ENCODE measurements at places on chromosomes 1 and 21. TPM values are rescaled to one million over a fixed set of nuclear protein-coding genes. Genes with fewer than 3 reads are reported as not detected.

- no peak for DNase-seq
Measured at GRCh38 chr1:207032528-207033017, at the start of gene C1orf116. C1orf116 (minus strand) TSS chr1:207032756; CDS start chr1:207027598, 5,158 bp downstream.

DNA sequence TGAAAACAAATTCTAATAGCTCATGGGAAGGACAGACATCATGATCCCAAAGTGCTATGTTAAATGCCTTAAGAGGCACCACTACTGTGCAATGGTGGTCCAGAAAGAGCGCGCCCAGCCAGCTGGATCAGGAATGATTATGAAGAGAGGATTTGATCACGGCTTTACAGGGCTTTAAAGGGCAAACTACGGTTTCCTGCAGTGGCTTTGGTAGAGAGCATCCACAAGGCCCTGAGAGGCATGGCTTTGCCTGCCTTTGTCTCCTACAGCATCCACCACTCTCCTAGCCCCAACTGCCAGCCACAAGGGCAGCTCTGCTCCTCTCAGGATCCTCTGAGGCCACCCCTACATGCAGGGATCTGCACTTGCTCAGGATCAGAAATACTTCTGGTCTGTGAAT is 40.7 kb downstream of the ZNF281 start:
- DNase-seq, result no peak

DNA sequence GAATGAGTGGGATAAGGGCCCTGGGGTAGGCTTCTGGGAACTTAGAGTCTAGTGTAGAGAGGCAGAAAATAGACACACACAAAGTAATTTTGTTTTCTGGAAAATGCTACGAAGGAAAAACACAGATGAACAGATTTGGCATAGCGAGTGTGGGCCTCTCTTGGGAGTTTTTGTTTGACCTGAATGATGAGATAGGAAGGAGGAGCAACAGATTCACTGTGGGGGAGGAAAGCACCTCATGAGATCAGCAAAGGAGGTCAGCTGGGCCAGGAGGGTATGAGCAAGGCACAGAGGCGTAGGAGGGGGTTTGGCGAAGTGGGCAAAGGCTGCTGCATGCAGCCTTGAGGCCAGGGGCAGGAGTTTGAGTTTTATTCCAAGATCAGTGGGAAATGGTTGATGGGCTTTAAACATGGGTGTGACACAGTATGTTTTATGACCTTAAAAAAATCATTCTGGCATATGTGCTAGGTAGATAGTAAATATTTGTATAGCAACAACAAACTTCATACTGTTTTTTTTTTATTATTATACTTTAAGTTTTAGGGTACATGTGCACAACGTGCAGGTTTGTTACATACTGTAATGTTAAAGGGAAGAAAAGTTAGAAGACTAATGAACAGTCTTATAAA is 57.9 kb downstream of the FGGY start:
- no peak for DNase-seq

Gene CD2
- total RNA-seq, result 30.4 TPM

Gene SV2A
- total RNA-seq, result 0.73 TPM

GRCh38 chr21:45409466-45410150 is 4.6 kb downstream of the COL18A1 start:
- no peak for DNase-seq

Gene WASF2
- 153 TPM for total RNA-seq

DNA sequence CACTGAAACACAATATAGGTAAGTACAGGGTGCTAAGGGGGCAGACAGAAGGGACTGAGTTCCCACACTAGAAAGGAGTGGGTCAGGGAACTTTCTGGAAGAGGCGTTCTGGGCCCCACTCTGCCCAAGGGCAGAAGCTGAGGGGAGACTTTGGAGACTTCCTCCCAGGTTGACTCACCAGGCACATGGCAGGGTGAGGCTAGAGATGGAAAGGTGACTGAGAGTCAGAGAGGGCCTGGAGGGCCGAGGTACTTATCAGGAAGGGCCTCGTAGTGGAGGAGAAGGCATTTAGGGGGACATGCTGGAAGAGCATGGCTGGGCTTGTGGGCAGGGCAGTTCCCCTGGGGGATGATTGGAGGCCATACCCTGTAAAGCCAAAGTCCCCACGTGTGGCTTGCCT is 159.9 kb upstream of the JUN start:
- DNase-seq, result no peak

DNA sequence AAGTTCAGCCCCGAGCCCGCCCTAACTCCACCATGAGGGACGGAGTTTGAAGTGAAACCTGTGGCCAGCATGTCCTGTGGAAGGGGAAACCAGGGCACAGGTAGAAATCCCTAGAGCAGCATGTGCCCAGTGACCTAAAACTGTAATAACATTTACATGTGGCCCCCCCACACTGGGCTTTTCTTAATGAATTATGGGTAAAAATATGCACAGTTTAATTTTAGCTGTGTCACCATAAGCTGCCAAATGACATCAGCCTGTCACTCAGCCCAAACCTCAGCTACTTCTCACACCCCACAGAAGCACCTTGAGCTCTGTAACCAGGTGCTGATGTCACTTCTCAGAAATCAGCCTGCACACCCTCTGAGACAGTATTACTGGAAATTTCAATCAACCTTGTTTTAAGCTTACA is 50.0 kb upstream of the SLC19A1 start:
- no peak for DNase-seq

DNA sequence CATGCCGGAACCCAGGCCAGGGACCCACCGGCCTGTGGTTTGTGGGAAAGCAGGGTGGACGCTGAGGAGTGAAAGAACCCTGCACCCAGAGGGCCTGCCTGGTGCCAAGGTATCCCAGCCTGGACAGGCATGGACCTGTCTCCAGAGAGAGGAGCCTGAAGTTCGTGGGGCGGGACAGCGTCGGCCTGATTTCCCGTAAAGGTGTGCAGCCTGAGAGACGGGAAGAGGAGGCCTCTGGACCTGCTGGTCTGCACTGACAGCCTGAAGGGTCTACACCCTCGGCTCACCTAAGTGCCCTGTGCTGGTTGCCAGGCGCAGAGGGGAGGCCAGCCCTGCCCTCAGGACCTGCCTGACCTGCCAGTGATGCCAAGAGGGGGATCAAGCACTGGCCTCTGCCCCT is 18.5 kb downstream of the CSF1 start:
- DNase-seq, result no peak

DNA sequence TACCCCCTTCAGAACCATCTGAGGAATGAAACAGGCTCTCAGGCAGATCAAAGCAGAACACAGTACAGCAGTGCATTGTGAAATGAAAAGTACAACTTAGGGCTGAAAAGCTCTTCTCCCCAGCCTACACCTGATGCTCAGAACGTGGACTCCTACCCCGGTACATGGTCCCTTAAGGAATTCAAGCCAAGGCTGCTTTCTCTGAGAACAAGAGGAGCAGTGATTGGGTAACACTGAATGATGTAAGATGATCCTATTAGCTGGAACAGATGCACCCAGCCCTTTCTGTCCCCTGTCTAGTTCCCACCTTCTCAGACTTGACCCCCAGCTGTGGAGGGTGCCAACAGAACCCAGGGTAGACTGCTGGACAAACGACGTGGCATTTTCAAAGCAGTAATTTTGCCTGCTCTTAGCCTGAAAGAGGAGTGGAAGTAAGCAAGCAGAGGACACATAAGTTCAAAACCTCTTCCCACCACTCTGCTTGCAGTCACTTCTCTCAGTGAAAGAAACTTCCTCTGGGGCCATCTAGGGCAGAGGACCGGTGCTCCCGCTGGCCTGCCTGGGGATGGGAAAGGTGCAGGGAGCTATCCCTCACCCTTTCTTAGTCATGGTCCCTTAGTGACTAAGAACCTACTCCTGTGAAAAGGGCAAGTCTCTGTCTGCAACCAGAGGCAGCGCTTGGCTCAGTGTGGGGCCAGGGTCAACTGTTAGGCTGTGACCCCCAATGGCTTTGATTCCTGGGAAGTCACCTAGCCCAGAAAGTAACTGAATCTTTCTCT is 72.7 kb downstream of the TRABD2B start:
- DNase-seq, result no peak

- DNase-seq, result no peak
Measured at GRCh38 chr1:150552128-150552910, 3.1 kb downstream of the ADAMTSL4 start.

Gene PLEKHN1
- total RNA-seq, result 1.9 TPM

Gene NSL1
- 23.4 TPM for total RNA-seq

- DNase-seq, result no peak
Measured at GRCh38 chr1:40985161-40985560, 5.7 kb downstream of the CTPS1 start.

- no peak for DNase-seq
Measured at GRCh38 chr21:18000981-18001686, 182.0 kb upstream of the C21orf91 start.

- DNase-seq, result no peak
Measured at GRCh38 chr1:220281159-220281574, 8.9 kb upstream of the RAB3GAP2 start.

DNA sequence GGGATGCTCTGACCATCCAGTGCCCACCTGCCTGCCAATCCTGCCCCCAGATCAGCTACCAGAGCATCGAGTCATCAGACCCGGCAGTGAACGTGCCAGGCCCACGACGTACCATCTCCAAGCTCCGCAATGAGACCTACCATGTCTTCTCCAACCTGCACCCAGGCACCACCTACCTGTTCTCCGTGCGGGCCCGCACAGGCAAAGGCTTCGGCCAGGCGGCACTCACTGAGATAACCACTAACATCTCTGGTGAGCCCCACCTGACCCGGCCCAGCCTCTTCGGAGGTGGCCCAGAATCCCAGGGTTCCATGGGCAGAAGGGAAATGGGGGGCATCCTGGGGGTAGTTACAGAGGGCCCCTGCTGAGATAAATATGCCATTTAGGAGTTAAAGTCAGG is 43.1 kb downstream of the PTPRU start:
- DNase-seq, result no peak

GRCh38 chr1:24694380-24694843 is 50.8 kb upstream of the CLIC4 start:
- DNase-seq, result peak; percentile 50

- DNase-seq, result no peak
Measured at GRCh38 chr1:100461222-100461621, 76.7 kb upstream of the GPR88 start.

Gene S100A7
- not detected for total RNA-seq

DNA sequence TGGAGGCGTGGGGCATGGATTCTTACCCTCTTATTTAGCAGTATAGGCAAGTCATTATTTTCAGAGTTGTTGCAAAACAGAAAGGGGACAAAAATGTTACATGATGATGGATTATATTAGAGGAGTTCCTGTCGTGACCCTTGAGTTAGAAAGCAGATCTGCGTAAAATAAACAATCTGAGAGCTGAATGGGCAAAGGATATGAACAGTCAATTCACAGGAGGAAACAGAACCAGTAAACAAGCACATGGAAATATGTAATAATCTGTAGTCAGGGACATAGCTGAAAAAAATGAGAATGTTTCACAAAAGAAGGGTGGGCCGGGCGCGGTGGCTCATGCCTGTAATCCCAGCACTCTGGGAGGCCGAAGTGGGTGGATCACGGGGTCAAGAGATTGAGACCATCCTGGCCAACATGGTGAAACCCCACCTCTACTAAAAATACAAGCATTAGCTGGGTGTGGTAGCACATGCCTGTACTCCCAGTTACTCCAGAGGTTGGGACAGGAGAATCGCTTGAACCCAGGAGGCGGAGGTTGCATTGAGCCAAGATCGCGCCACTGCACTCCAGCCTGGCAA is 20.9 kb downstream of the RCAN1 start:
- no peak for DNase-seq

DNA sequence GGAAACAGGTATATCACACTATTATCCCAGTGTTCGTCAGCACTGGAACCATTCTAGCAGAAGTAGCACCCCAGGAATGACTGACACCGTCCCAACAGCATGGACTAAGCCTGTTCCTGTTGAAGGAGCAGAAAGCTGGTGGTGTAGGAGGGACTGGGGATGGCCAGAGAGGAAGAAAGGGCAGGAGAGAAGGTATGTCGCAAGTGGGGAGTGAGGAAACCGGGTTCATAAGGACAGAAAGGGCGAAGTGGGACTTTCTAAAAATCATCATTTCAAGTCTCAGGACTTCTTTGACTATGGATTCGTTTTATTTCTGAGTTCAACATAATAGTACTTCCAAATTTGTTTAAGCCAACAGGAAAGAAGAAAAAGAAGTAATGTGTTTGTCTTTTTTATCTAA is 19.7 kb upstream of the MX1 start:
- no peak for DNase-seq

DNA sequence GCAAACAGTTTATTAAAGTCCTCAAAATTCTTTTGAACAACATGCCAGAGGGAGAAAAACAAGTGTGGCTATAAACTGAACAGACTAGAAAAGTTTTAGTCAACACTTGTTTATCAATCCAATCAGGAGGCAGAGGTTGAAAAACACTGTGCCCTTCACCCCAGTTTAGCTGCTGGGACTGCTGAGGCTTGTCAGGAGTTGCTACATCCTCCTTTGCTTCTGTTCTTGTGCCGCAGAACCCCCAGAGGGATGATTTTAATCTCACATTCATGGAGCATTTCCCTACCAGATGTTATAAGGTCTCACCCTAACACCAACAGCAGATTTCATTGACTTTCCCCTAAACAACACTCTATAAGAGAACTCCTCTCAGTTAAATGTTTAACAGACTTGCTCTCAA is 321.2 kb downstream of the VAV3 start:
- DNase-seq, result no peak

Gene PADI2
- 2.5 TPM for total RNA-seq

- DNase-seq, result no peak
Measured at GRCh38 chr1:226365831-226366231, 42.1 kb downstream of the PARP1 start.

DNA sequence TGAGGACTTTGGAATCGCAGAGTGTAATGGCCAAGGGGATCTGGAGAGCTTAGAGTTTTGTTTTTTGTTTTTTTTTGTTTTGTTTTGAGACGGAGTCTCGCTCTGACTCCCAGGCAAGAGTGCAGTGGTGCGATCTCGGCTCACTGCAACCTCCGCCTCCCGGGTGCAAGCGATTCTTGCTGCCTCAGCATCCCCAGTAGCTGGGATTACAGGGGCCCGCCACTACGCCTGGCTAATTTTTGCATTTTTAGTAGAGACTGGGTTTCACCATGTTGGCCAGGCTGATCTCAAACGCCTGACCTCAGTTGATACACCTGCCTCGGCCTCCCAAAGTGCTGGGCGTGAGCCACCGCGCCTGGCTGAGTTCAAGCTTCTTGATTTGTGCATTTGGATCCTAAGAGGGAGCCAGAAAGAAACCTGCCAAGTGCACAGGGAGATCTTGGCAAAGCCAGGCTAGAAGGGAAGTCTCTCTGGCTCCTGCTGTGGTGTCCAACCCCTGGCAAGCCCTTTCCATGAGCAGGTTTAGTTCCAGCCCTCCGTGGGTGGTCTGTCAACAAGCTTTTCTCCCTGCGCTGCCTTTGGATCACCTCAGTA is 852 bp downstream of the FAAH start:
- no peak for DNase-seq

Gene AQP10
- total RNA-seq, result 0.82 TPM

DNA sequence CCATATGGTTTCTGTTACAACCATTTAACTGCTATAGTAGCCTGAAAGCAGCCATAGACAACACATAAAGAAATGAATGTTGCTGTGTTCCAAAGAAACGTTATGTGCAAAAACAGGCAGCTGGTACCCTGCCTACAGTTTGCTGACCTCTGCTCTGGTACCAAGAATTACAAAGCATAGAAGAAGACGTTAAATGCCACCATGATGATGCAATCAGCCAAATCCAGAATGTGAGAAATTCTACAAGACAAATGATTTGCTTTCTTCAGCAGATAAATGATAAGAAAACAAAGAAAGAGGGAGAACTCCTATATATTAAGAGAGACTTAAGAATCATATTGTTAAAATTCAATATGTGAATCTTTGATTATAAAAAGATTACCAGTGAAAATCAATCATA is 97.8 kb upstream of the PDE4B start:
- DNase-seq, result no peak

Gene KCNA2
- total RNA-seq, result 2.6 TPM

Gene TRIM46
- 0.94 TPM for total RNA-seq

All from natural killer cell (primary cell).